Stimulated activated CD4-positive, alpha-beta T cell treated with anti-CD3 and anti-CD28 coated beads, TNF-alpha, amount 100 ng/mL, for 4 hours (primary cell): ENCODE measurements at places on chromosomes 2 and 18.

GRCh38 chr2:19855542-19856431 lies 46.0 kb downstream of the TTC32 start:
- DNase-seq: no peak

DNA sequence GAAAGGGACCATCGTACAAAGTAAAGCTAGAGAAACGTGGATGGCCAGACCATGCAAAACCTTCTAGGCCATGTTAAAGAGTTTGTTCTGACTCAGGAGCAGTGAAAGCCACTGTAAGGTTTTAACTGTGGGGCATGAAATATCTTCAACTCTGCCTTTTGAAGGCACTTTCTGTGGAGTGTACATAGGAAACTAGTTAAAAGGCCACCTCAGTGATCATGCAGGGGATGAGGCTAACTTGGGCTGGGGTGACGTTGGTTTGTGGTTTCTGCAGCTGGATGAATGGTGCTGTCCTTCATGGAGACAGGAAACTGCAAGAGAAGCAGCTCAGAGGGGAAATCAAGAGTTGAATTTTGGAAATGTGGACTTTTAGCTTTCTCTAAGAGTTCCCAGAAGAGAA lies 190.7 kb downstream of the CDCA7 start:
- no peak for DNase-seq

DNA sequence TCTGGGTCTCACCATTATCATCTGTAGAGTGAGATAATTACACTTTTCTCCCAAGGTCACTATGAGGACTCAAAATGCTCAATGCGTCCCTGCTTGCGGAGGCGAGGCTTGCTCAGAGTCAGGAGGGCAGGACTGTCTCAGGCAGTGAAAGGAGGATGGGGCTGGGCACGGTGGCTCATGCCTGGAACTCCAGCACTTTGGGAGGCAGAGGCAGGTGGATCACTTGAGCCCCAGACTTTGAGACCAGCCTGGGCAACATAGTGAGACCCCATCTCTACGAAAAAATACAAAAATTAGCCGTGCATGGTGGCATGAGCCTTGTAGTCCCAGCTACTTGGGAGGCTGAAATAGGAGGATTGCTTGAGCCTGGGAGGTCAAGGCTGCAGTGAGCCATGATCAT lies 1.8 kb upstream of the KCNIP3 start:
- DNase-seq: no peak

- no peak for DNase-seq
Observed at GRCh38 chr2:152445791-152446201, 110.8 kb downstream of the FMNL2 start.

GRCh38 chr18:62790871-62791772 lies 75.8 kb downstream of the PHLPP1 start:
- no peak for DNase-seq

- DNase-seq: no peak
Observed at GRCh38 chr18:47863041-47863440, 67.4 kb downstream of the SMAD2 start.

- no peak for DNase-seq
Observed at GRCh38 chr2:133568598-133568997, 335 bp upstream of the NCKAP5 start.

- DNase-seq: no peak
Observed at GRCh38 chr2:121078899-121079298, 206.1 kb downstream of the TFCP2L1 start.

DNA sequence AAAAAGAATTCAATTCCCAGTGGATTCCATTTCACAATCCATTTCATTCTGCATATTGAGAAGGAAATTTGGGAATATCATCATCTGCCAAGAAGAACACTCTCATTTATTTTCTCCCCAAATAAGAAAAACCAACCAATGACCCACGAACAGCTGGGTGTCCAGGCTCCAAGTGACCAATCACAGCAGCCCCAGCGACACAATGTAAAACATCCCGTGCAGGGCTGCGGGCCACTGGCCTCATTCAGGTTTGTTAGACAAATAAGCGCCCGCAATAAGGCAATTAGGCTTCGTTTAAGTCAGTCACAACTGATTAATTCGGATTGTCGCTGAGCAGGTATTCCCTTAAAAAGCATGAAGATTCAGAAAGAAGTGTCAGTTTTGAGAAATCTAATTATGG lies 378.6 kb downstream of the EIPR1 start:
- DNase-seq: no peak

DNA sequence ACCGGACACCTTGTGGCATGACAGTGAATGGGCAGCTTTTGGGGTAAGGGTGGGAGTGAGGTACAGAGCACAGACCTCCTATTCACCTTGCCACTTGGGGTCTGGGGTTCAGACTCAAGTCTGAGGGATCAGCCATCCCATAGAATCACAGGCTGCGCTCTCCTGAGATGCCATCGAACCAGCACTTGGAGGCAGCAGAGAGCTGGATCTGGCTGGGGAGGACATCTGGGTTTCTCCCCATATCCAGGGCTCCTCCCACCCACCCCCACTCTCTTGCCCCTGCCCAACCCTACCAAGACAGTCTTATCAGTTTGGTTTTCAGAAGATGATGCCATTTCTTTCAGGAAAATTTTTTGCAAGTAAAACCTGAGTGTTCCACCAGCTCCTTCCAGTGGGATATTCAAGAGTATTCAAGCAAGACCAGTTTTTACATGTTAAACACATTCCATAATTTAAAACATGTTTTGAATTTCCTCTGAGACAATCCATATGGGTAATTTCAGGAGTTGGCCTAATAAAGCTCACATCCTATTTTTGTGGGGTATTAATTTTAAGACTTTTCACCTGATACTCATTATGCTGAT lies 29.2 kb upstream of the TEX44 start:
- DNase-seq: no peak

- no peak for DNase-seq
Observed at GRCh38 chr2:223487214-223487846, 114.8 kb downstream of the SCG2 start.

GRCh38 chr2:180978903-180979748 lies 1.3 kb upstream of the UBE2E3 start:
- no peak for DNase-seq

DNA sequence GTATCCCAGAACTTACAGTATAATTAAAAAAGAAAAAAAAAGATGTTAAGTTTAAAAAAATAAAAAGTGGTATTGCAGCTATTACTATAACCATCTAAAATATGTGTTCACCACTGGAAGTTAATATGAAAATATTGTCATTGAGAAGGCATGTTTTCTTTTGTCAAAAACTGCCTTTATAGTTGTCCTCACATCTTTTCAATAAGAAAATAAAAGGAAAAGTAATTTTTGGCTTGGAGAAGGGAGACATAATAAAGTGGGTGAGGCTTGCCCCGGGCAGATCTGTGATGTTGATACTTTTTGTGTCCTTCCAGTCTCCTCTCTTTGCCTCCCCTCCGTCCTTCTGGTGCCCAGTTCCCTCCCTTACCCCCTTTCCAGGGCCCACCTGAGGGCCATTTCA lies 24.9 kb downstream of the MPP4 start:
- no peak for DNase-seq

DNA sequence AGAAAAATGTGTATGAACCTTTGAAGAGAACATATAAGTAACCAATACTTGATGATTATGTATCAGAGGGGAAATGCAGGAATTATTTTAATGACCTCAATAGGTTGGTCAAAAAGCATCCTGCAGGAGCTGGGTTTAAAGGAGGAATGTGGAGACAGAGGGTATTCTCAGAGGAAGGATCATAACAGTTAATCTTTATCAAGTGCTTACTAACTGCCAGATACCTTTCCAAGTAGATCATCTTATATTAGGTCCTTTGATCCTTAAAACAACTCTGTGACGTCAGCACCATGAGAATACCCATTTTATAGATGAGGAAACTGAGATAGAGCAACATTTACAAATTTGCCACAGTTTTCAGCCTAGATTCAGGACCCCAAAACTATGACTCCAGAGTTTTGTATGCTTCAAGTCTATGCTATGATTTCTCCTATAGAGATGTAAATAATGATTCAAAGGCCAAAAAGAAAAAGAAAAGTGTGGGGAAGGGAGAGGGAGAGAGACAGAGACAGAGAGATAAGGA lies 3.0 kb downstream of the RFTN2 start:
- no peak for DNase-seq

DNA sequence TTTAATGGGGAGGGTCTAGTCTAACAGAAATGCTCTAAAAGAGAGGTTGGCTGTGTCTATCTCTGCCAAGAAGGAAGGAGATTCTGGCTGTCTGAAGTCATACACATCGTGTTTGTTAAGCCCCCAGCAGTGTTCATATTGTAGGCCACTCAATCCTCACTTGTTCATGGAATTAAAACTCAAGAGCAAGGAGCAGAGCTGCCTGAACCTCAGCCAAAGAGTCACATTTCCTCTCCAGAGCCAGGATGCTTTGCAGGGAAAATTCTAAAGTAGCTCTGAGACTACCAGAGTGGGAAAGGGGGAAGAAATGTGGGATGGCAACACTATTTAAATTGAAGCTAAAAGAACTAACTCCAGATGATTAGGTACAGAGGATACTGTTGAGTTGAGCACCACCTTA lies 190.7 kb upstream of the CXCR4 start:
- DNase-seq: no peak

- DNase-seq: no peak
Observed at GRCh38 chr2:222242532-222242931, 56.3 kb downstream of the PAX3 start.

DNA sequence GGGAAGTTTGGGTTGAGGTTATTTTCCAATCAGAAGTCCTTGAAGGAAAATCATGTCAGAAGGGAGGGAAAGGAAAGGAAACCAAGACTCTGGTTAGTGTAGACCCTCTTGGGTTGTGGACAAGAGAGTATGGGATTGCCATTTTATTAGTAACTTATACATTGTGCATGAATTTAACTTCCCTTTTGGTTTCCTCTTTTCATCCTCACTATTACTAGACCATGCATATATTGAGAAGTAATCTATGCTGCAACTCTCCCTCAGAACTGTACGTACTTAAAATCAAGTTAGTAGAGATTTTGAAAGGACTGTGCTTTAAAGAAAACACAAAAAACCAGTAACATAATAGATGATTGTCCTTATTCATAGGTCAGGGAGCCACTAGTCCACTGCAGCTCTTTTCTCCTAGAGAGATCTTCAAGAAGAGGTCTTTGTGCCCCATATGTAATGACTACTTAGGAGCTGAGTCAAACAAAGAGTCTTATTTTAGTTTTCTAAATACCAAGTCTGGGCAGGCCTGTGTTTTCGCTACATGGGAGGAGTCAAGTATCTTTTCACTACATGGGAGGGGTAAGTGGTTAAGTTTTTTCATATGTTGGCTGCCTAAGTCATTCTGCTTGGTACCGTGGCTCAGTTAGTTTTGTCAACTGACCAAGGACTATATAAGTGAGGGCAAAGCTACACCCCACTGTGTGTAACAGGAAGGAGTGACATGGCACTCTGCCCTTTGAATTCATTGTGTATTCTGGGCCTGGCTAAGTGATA lies 25.2 kb upstream of the FAM117B start:
- DNase-seq: no peak

DNA sequence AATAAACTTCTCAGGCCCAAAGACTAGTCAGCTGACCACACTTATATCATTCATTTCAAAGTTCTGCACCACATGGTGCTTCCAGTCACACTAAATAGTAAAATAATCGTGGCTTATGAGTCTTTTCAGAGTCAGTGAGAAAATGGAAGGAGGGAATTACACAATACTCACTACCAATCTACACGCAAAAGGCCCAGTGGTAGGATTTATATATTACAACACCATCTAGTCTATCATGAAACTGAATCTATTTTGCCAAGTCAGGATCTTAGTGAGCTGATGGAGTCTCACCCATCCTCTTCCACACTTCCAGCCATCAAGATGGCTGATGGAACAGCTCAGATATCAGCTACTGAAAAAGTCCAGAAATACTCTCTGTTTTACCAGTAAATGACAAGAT lies 21.9 kb downstream of the INO80D start:
- DNase-seq: no peak

- no peak for DNase-seq
Observed at GRCh38 chr2:190677255-190677654, 28.4 kb downstream of the NAB1 start.

GRCh38 chr18:46899274-46899948 lies 17.9 kb downstream of the PIAS2 start:
- no peak for DNase-seq

- no peak for DNase-seq
Observed at GRCh38 chr2:236657801-236658200, 88.2 kb downstream of the ACKR3 start.

- no peak for DNase-seq
Observed at GRCh38 chr18:54210463-54210862, 14.0 kb downstream of the MBD2 start.

DNA sequence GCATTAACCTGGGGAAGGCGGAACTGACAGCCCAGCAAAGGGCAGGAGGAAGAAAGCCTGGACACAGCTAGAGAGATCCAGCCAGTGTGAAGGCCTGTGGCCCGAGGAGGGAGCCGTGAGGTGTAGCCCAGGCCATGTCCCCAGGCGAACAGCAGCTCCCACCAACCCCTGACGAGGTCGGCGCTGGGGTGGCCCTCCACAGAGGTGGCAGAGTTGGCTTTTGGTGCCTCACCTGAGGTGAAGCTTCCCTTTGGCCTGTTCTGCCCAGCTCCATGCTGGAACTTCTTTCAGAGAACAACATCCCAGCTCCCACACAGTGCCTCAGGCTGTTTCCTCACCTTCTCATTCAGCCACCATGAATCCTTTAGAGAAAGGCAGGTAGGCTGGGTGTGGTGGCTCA lies 13.3 kb downstream of the TMEM177 start:
- DNase-seq: no peak

- no peak for DNase-seq
Observed at GRCh38 chr2:58535182-58535581, 294.1 kb upstream of the FANCL start.

GRCh38 chr2:71882949-71883472 lies 264.7 kb downstream of the CYP26B1 start:
- no peak for DNase-seq

DNA sequence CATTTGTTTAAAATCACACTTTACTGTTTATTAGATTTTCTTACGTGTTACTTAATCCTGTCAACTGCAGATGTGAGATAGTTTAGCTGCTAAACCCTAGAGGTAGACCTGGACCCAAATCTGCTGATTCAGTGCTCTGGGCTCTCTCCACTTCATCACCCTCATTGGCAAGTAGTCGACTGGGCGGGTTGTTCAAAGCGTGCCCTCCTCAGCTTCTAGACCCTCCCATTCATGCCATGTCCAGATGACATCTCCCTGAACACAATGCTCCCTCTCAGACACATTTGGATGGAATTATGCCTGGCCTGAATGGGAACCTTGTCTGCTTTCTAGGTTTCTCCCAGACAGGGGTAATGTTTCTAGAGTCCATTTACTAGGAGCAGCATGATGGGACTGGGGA lies 43.7 kb downstream of the RPIA start:
- DNase-seq: no peak

- no peak for DNase-seq
Observed at GRCh38 chr18:75418293-75419005, 9.1 kb downstream of the SMIM21 start.

GRCh38 chr2:52931660-52932059 lies 835.9 kb upstream of the CHAC2 start:
- no peak for DNase-seq

GRCh38 chr18:13574761-13575160 lies 151.6 kb downstream of the FAM210A start:
- DNase-seq: no peak

GRCh38 chr2:238100049-238100820 lies at the start of gene ESPNL:
TSS of gene ESPNL (plus strand) at chr2:238100340. CDS start at chr2:238100420, 80 bp downstream.
- DNase-seq: no peak

GRCh38 chr18:77708826-77709506 lies 459.3 kb downstream of the GALR1 start:
- DNase-seq: no peak

- no peak for DNase-seq
Observed at GRCh38 chr18:54351186-54351585, 6.5 kb downstream of the STARD6 start.
